GM12878 (cell line): ENCODE measurements at places on chromosomes 4 and X. TPM values are rescaled to one million over a fixed set of nuclear protein-coding genes. Genes with fewer than 3 reads are reported as not detected.

- H3K36me3 ChIP-seq, result no peaks in the 10 kb centered on the region
- DNase-seq, result no peak
- no peaks in the 10 kb centered on the region for H3K4me1 ChIP-seq
- H3K27ac ChIP-seq, result no peak overlapping the region
- no peaks in the 10 kb centered on the region for H3K27me3 ChIP-seq
Observed at GRCh38 chrX:51395480-51395809, 62.8 kb downstream of the NUDT10 start.

DNA sequence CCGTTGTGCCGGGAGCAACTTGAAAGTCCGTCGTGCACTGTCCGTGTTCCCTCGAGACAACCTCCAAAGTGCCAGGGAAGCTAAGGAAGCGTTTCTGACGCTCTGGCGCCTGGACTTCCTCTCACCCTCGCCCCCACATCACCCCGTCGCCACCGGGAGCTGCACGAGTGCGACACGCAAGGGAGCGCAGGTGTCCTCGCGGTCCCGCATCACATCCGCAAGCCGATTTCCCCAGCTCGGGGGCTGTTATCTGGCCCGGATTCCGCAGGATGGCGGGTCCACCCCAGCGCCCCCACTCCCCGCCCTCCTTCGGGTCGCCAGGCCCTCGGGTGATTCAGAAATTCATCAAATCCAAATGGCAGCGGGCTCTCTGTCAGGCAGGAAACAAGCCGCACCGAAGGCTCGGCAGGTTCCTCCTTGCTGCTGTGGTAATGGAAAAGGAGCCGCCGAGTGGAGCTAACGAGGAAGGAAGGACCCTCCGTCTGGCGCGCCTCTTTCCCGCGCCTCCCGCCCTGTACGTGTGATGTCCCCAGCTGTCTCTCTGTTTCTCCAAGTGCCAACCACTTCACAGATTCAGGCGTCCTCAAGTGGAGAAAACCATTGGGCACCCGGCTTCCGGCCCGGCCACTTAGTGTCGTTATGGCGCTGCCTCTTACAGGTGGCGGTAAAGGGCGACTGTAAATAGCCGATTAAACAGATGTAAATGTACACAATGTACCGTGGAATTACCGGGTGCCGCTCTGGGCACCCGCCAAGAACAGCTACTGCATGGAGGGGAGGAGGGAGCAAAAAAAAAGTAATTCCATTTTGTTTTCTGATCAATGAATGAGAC is 921 bp upstream of the SETD7 start:
- H3K36me3 ChIP-seq, result no peaks in the 10 kb centered on the region
- H3K27me3 ChIP-seq, result peaks cover 14% of the 10 kb centered on the region
- no peak overlapping the region for H3K27ac ChIP-seq
- peak overlapping the region; percentile 74 for H3K4me3 ChIP-seq
- no peak for DNase-seq

DNA sequence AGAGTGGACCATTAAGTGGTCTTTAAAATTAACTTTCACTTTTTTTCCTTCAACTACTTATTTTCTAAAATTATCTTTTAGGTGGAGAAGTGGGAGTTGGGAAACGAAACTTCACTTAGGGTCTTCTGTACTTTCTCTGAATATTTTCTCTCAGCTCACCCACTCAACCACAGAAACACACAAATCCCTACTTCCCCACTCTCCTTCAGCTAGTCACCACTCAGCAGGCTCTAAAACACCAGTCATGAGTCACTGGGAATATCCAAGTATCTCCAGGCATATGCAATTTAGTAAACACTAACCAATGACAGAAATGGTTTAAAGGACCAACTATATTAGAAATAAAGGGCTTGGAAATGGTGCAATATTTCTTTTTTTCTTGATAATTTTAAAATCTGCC is 153.0 kb upstream of the RPS6KA6 start:
- H3K4me3 ChIP-seq, result no peak overlapping the region
- DNase-seq, result no peak
- H3K27ac ChIP-seq, result no peak overlapping the region
- H3K27me3 ChIP-seq, result no peaks in the 10 kb centered on the region
- H3K36me3 ChIP-seq, result no peaks in the 10 kb centered on the region

- H3K27me3 ChIP-seq, result peaks cover 2% of the 10 kb centered on the region; the same call in 1 of the 2 replicates
- peaks cover 25% of the 10 kb centered on the region for H3K4me1 ChIP-seq
- no peak for DNase-seq
- no peak overlapping the region for H3K27ac ChIP-seq
Observed at GRCh38 chr4:3287271-3287971, 5.4 kb upstream of the RGS12 start.

CYTL1 gene
- total RNA-seq, result not detected in 2 replicates

MTM1 gene
- total RNA-seq, result 9.1 and 9.2 TPM in 2 replicates

DNA sequence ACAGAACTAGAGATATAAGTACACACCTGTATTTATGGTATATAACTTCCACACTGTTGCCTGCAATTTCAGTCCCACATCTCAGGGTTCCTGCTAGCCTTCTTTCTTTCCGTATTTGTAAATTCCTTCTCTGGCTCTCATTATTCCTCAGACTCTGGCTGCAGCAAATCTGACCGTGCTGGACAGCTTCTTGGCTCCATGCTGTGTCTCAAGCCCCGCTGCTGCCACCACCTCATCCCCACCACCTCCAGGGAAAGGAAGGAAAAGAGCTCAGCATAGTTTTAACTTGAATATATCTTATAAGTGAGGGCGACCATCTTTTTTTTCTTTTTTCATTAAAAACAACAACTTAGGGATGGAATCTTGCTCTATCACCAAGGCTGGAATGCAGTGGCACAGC is 155.6 kb upstream of the CXCL13 start:
- no peak for DNase-seq
- no peaks in the 10 kb centered on the region for H3K27me3 ChIP-seq
- H3K36me3 ChIP-seq, result no peaks in the 10 kb centered on the region
- no peak overlapping the region for H3K27ac ChIP-seq

CLTRN gene
- total RNA-seq, result 0.38 TPM in 1 of 2 replicates, not detected in the other

DNA sequence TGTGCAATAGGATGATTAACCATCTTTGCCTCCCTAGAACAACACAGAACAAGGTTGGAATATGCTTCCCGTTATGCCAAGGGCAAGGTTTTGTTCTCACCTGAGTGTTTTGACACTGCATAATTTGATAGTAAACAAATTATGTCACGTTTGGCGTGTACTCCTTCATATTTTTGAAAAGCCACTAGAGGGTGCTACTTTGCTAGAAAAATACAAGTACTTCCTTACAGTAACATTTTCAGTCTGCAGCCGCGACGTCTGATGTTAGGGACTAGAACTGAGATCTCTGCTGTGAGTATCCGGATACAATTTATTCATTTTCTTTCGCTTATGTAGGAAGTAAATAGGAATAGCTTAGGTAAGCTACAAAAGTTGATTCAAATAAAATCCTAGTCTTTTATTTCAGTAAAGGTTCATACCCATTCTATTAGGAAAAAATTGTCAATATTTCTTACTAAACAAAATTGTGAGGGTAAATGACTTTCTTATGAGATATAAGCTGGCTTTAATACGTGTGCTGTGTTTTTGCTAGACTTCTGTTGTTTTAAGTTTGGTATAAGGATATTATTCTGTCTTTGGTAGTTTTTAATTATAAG is 181.1 kb upstream of the WDFY3 start:
- no peaks in the 10 kb centered on the region for H3K36me3 ChIP-seq
- H3K27ac ChIP-seq, result no peak overlapping the region
- no peaks in the 10 kb centered on the region for H3K27me3 ChIP-seq
- no peaks in the 10 kb centered on the region for H3K4me1 ChIP-seq
- DNase-seq, result peak; percentile 11
- no peak overlapping the region for H3K4me3 ChIP-seq

DNA sequence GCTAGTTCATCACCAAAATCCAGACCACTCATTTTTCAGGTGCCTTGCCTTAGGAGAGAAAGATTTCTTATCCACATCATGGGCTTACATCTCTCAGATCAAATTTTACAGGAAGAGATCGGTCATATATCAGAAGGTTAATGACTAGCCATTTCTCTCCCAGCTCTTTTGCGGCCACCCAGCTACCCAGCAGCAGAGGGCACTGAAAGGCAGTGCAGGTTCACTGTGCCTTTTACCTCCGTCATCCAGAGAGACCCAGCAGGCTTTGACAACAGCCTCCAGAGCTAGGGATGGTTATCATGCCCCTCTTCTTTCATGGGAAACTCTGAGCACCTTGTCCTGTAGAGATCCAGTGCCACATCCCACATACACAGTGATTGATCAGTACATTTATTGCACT is 384.8 kb downstream of the AFF2 start:
- H3K4me1 ChIP-seq, result no peaks in the 10 kb centered on the region
- no peaks in the 10 kb centered on the region for H3K27me3 ChIP-seq
- no peak for DNase-seq
- H3K27ac ChIP-seq, result no peak overlapping the region
- H3K36me3 ChIP-seq, result no peaks in the 10 kb centered on the region

- no peaks in the 10 kb centered on the region for H3K4me1 ChIP-seq
- H3K27me3 ChIP-seq, result no peaks in the 10 kb centered on the region; the same call in 1 of the 2 replicates
- no peak overlapping the region for H3K27ac ChIP-seq
Observed at GRCh38 chrX:138858438-138858837, 146.9 kb upstream of the FGF13 start.

SLC6A14 gene
- 0.05 and 0.24 TPM in 2 replicates for total RNA-seq

DNA sequence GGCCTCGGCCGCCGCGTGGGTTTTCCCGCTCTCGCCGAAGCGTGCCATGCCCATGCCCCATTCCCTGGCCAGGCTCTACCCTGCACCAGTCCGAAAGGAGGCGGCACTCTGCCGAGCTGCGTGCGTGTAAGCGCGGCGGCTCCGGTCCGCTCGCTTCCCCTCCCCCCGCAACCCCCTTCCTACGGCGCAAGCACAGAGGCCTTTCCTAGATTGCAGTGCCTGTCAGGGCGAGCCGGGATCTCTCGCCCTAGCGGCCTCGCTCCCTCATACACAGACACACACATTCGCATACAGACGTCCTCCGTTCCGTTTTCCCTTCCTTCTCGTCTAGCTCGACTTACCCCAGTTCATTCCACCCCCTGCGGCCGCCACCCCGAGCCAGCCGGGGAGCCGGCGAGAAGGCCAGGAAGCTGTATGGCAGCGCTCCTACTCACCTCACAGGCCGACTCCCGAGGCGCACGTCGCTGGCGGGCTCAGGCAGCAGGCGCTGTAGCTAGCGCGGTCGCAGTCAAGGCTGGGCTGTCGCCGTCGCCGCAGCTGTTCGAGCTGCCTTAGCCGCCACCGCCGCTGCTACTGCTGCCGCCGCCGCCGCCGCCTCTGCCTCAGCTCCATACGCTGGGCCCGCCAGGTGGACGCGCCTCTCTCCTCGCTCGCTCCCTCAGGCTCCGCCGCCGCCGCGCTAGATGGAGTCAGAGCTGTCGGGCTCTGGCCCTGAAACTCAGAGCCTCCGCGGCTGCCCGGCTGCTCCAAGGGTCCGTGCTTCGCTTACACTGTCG is 615 bp downstream of the NEXMIF start:
- H3K4me3 ChIP-seq, result peak overlapping the region; percentile 49
- no peaks in the 10 kb centered on the region for H3K36me3 ChIP-seq
- no peaks in the 10 kb centered on the region for H3K4me1 ChIP-seq

DNA sequence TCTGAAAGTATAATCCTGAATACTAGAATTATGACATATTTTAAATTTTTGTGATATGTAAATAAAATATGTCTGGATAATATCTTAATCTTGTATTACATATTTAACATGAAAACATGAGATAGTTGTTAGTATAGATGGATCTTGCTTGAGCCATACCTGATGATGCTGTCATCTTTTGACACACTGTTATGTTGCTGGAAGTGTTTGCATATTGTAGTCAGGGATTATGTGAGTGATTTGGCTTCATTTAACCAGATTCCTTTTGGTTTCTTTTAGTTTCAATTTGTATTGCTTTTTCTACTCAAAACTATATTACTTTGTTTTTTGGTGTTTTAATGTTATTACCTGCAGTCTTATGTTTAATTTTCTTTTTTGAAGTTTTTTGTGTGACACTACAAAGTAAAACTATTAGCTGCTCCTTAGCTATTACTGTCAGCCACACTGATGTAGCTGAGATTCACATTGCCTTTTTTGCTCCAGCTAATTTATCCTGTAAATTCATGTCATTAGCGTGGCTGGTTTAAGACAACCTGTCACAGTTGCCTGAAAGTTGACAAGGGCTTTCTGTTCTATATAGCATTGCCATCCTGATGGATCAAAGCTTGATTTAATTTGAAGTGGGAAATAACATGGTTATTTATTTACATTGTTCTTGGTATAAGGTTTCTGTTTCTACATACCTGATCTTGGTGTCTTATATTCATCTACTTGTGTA is 33.7 kb downstream of the METAP1 start:
- H3K4me3 ChIP-seq, result no peak overlapping the region
- H3K4me1 ChIP-seq, result peaks cover 4% of the 10 kb centered on the region; the same call in 1 of the 2 replicates
- no peaks in the 10 kb centered on the region; the same call in 1 of the 2 replicates for H3K36me3 ChIP-seq
- H3K27ac ChIP-seq, result no peak overlapping the region
- no peaks in the 10 kb centered on the region for H3K27me3 ChIP-seq

DNA sequence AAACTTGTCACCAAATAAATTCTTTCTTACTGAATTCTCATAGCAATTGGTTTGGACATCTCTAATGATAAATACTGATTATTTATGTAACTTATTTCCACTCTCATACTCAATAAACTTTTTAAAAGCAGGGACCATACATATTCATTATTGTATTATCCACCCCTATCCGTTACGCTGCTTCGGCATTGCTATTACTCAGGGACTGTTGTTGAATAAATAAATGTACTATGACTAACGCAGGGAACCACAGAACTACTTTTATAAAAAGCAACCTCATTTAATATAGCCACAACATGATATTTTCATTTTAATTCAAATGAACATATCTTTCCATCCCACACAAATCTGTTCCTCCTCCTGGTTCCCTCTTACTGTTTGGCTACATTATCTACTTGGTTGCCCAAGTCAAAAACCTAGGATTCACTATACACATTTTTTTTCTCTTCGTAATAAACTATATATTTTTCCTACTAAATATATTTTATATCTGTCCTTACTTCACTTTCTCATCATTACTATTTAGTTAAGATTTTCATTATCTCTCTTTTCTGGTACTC is 14.9 kb upstream of the ANKRD50 start:
- no peaks in the 10 kb centered on the region for H3K27me3 ChIP-seq
- DNase-seq, result no peak
- H3K36me3 ChIP-seq, result no peaks in the 10 kb centered on the region

DNA sequence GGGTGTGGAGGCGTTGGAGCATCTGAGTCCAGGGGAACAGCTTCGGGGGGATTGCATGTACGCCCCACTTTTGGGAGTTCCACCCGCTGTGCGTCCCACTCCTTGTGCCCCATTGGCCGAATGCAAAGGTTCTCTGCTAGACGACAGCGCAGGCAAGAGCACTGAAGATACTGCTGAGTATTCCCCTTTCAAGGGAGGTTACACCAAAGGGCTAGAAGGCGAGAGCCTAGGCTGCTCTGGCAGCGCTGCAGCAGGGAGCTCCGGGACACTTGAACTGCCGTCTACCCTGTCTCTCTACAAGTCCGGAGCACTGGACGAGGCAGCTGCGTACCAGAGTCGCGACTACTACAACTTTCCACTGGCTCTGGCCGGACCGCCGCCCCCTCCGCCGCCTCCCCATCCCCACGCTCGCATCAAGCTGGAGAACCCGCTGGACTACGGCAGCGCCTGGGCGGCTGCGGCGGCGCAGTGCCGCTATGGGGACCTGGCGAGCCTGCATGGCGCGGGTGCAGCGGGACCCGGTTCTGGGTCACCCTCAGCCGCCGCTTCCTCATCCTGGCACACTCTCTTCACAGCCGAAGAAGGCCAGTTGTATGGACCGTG is 2.2 kb downstream of the AR start:
- H3K4me3 ChIP-seq, result no peak overlapping the region
- H3K27me3 ChIP-seq, result no peaks in the 10 kb centered on the region
- DNase-seq, result no peak
- no peak overlapping the region for H3K27ac ChIP-seq
- no peaks in the 10 kb centered on the region for H3K4me1 ChIP-seq

FGF16 gene
- not detected in 2 replicates for total RNA-seq

GRCh38 chr4:187744911-187745310 is 250.7 kb upstream of the ZFP42 start:
- no peaks in the 10 kb centered on the region for H3K36me3 ChIP-seq
- H3K4me3 ChIP-seq, result no peak overlapping the region
- H3K4me1 ChIP-seq, result no peaks in the 10 kb centered on the region
- no peak for DNase-seq
- H3K27ac ChIP-seq, result no peak overlapping the region
- no peaks in the 10 kb centered on the region for H3K27me3 ChIP-seq
